DMS53 (cell line): ENCODE measurements at places on chromosomes 5 and 9.

GRCh38 chr9:88478246-88478645, 56.7 kb upstream of the NXNL2 start:
- DNase-seq, result no peak

- peak; percentile 87 for DNase-seq
Measured at GRCh38 chr9:21994556-21995005, at the start of gene CDKN2B-AS1. Gene CDKN2B-AS1, plus strand, starts transcription at chr9:21994791.

DNA sequence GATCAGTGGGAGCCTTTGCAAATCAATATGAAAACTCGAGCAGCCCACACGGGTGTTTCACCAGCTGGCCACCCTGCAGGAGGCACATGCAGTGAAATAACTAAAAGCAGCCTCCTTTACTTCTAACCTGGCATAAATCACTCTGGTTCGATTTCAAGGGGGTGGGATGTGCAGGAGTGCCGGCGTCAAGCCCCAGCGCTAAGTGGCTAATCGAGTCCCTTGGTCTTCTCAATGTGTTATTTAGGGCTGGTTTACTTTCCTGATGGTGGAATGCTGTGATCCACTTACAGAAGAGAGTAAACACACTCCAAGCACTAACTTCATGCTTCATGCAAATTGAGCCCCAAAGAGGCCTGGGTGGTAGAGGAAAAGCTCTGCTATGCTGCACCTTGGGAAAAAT, 109.4 kb downstream of the TMEM174 start:
- DNase-seq, result peak; percentile 88

GRCh38 chr9:133351526-133351907, 3.5 kb downstream of the RPL7A start:
- DNase-seq, result no peak

- no peak for DNase-seq
Measured at GRCh38 chr5:9547122-9547947, 1.5 kb upstream of the SEMA5A start.

DNA sequence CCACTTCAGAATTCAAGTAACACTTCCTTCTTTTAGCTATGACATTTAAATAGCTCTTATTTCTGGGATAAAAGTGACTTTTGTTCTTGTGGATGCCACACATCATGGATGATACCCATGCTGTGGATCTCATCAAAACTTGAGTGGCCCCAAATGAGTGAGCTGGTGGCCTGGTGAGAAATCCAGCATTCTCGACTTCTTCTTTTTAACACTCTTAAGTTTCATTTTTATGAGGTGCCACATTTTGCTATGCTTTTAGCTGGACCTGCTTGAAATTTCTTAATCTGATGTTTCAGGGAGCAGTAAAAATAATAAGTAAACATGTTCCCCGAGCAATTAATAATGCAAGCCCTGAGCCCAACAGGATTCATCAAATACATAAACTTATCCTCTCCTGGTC, 384.8 kb upstream of the MEF2C start:
- DNase-seq, result no peak

DNA sequence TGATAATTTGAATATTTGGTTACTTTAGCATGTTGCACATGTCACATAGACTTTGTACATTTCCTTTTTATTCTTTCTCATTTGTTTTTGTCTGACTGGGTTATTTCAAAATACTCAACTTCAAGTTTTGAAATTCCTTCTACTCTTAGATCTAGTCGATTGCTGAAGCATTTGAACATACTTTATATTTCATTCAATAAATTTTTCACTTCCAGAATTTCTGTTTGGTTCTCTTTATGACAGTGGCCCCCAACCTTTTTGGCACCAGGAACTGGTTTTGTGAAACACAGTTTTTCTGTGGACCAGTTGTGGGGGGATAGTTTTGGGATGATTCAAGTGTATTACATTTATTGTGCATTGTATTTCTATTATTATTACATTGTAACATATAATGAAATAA, 119.8 kb downstream of the COX7C start:
- no peak for DNase-seq

GRCh38 chr9:131402073-131402472, 8.2 kb downstream of the PRRC2B start:
- DNase-seq, result peak; percentile 81

- no peak for DNase-seq
Measured at GRCh38 chr9:126830827-126831226, 26.0 kb downstream of the ZBTB43 start.

- no peak for DNase-seq
Measured at GRCh38 chr9:27939186-27939585, 365.9 kb upstream of the C9orf72 start.

GRCh38 chr5:136374638-136375037, 9.3 kb upstream of the TRPC7 start:
- no peak for DNase-seq

DNA sequence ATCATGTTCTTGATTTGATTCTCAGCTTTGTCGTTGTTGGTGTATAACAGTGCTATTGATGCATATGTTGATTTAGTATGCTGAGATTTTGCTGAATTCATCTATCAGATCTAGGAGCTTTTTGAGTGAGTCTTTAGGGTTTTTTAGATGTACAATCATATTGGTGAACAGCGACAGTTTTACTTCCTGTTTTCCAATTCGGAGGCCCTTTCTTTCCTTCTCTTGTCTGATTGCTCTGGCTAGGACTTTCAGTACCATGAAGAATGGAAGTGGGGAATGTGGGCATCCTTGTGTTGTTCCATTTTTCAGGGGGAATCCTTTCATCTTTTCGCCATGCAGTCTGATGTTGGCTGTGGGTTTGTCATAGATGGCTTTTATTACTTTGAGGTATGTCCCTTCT, 100.4 kb downstream of the SGCD start:
- no peak for DNase-seq

GRCh38 chr5:96335873-96336272, 97.2 kb downstream of the PCSK1 start:
- DNase-seq, result peak; percentile 58

DNA sequence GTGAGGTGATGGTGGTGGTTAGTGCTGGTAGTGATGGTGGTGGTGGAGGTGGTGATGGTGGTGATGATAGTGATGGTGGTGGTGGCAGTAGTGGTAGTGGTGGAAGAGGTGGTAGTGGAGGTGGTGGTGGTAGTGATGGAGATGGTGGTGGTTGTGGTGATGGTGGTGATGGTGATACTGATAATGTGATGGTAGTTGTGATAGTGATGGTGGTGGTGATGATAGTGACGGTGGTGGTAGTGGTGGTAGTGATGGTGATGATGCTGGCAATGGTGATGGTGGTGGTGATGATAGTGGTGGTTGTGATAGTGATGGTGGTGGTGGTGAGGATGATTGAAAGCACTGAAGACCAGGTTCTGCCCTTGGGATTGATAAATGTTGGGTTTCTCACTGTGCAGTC, 85.2 kb upstream of the SLC1A3 start:
- no peak for DNase-seq

DNA sequence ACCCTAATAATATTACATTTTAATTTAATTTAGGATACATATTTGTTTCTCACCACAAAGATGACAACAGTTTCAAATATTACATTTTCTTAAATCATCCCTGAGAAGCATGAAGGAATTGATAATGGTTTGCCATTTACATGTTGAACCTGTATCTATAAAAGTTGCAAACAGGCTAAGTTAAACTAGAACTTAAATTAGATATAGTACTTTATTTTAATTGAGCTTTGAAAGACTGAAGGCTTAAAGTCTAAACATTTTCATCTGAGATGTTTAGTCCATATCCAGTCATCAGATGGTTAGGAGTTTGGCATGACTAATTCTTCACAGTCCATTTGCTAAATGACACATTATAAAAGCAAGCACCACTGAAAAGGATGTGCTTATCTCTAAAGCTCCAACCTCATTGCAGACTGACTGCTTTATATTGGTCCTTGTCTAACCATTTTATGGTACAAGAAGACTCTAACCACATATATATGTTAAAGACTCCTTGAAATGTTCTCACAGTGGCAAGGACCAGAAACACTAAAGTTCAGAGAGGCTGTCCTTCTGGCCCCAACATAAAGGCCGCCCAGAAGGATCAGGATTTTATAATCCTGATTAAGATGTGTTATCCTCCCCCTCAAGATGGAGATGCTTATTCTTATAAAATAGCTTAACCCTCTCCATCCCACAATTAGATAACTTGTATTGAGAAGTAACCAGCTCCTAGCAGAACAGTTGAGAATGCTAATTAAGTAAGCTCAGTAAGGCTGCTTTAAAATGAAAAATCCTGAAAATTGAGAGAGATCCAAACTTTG, 25.8 kb downstream of the WNT8A start:
- DNase-seq, result peak; percentile 25

GRCh38 chr5:5145651-5146529, 5.8 kb downstream of the ADAMTS16 start:
- DNase-seq, result no peak

- peak; percentile 44 for DNase-seq
Measured at GRCh38 chr9:77793849-77794248, 145.7 kb upstream of the GNA14 start.

DNA sequence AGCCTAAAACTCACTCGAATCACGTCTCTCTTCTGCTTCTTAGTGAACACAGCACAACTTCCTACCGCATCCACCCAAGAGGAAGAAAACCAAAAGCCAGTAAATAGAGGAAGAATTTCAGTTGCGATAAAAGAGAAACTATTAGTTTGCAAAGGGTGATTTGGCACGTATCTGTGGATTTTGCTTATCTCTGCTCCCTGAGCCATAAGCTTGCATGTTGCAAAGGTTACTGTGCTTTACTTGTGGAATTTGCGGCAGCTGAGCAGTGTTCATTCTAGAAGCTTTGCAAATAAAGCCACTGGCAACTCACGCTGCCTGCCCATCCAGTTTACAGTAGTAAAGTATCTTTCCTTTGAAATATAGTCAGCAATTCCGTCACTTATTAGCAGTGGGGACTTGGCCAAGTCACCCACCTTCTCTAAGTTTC, 149.0 kb upstream of the PCA3 start:
- no peak for DNase-seq

DNA sequence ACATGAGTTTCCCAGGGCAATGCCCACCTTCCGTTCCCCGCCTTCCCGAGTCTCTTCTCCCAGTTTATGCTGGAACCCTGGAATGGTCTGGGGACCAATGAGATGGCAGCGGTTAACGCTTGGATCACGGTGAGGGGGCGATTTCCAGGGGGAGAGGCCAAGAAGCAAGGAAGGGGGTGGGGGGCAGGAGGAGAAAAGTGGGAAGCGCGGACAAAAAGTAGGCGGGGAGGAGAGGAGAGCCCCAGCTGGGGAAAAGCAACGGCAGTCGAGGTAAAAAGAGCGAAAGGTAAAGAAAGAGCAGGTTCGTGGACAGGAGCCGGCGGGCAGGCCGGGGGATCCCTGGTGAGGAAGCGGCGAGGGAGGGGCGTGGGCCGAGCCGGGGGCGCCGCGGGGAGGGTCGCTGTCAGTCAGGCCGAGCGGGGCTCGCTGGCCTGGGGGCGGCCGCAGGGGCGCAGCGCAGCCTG, 508 bp upstream of the SNCAIP start:
- peak; percentile 55 for DNase-seq

- no peak for DNase-seq
Measured at GRCh38 chr9:82206490-82206889, 217.9 kb downstream of the SPATA31D1 start.

DNA sequence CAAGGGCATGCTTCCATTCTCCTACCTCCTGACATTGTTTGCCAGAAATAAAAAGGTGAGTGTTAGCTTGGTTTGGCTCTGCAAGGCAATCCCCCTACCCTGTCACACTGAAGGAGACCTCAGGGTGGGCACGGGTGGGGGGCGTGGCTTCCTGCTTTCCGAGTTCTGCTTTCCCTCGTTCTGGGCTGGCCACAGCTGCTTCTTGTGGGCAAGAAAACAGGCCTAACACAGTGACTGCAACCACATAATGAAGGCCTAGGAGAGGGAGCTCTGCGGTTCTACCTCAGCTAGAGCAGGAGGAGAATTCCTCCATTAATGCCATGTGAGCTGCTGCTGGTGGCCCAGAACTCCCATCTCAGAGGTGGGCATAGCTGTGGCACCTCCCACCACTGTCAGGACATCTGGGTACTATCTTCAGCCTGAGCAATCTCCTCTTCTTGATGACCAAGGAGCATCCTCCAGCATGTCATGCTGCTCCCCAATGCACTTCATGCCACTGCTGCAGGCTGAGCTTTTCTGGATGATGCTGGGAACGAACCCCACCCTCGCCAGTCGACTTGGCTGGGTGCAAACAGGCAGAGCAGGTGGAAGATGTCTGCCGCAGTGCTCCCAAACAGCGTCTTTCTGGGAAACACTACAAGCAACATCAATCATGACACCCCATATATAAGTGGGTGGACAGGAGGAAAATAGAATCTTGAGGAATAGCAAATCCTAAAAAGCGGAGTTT, 139.5 kb upstream of the RAPGEF1 start:
- DNase-seq, result no peak

DNA sequence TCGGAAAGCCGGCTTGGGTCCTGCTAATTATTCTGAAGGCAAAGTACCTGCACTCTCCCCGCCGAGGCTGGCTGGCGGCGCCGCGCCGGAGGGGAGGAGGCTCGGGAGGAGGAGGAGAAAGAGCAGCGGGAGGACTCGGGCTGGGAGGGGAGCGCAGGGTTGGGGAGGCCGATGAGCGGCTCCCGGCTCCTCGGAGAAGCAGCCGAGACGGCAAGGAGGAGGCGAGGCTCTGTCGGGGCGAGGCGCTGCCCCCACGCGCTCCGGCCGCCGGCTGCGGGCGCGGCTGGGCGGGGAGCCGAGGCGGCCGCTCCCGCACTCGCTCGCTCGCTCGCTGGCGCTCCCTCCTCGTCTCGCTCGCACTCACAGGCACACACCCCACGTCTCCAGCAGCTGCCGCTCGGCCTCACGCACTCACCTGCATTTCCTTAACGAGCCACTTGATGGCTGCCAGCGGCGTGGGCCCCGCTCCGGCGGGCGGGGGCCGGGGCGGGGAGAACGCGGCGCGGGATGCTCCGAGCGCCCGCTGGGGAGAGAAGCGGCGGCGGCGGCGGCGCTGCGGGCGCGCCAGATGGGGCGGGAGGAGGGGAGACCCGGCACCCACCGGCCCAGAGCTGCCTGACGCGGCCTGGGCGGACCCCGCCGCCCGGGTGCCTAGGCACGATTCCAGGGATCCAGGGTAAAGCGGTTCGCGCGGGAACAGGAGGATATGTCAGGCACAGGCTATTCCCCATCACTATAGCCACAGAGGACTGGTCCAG, at the start of gene PTPRD:
Gene PTPRD, minus strand, starts transcription at position 362 of the 758 bp plus-strand sequence.
- DNase-seq, result peak; percentile 72

GRCh38 chr5:168612996-168613395, 33.8 kb upstream of the PANK3 start:
- no peak for DNase-seq

DNA sequence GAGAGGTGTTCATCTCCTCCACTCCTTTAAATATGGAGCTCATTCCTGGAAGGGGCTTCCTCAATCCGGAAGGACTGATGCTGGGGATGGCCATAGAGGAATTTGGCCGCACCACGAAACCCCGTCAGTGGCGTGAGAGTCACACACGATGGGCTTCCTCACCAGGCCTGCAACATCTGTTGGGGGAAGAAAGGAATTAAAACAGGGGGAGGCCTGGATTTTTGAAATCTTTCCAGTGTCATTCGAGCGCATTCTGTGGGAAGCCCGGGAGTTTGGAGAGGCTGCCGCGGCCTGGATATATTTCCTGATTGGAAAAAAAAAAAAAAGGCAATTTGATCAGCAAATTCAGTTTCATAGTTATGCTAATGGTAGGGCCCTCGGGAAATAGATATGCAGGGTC, 76.3 kb upstream of the ORM1 start:
- DNase-seq, result no peak

GRCh38 chr5:68027519-68027918, 188.0 kb upstream of the PIK3R1 start:
- DNase-seq, result no peak

GRCh38 chr9:79610791-79611614, 39.2 kb downstream of the TLE4 start:
- no peak for DNase-seq
